GM23338 (cell line): ENCODE measurements at places on chromosomes 3 and 15. TPM values are rescaled to one million over a fixed set of nuclear protein-coding genes. Genes with fewer than 3 reads are reported as not detected.

GRCh38 chr3:157888040-157888439, 218.2 kb downstream of the SHOX2 start:
- peak; percentile 21 for DNase-seq

Gene GOLGA8J
- total RNA-seq = not detected in 2 replicates

- DNase-seq = peak; percentile 54
Measured at GRCh38 chr3:79937567-79937966, 169.8 kb upstream of the ROBO1 start.

- peak; percentile 88 for DNase-seq
Measured at GRCh38 chr3:112333002-112333380, at the start of gene CD200. TSS of gene CD200 (plus strand) at chr3:112333156. CDS start at chr3:112333213, 57 bp downstream.

DNA sequence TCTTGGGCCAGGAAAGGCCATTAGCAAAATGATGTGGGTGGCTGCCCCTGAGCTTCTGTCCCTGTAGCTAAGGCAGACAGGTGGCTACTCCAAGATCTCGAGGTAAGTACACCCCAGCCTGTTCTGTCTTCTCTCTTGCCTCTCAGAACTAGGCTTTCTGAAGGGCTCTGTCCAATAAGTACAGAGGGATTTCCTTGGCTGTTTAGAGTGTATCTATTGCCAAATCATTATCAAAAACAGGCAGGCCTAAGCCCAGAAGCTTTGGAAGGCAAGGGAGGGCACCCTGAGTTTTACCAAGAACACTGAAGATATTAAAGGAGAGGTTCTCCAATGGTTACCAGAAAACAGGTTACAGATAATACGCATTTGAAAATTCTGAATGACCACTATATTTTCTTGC, 156.6 kb downstream of the MYRIP start:
- no peak for DNase-seq

Gene KLF13
- 21.5 and 23.5 TPM in 2 replicates for total RNA-seq

Gene KLF15
- 14.0 and 19.8 TPM in 2 replicates for total RNA-seq

Gene PLA1A
- not detected in 2 replicates for total RNA-seq

GRCh38 chr15:67134067-67134838, 68.9 kb downstream of the SMAD3 start:
- DNase-seq = peak; percentile 44

DNA sequence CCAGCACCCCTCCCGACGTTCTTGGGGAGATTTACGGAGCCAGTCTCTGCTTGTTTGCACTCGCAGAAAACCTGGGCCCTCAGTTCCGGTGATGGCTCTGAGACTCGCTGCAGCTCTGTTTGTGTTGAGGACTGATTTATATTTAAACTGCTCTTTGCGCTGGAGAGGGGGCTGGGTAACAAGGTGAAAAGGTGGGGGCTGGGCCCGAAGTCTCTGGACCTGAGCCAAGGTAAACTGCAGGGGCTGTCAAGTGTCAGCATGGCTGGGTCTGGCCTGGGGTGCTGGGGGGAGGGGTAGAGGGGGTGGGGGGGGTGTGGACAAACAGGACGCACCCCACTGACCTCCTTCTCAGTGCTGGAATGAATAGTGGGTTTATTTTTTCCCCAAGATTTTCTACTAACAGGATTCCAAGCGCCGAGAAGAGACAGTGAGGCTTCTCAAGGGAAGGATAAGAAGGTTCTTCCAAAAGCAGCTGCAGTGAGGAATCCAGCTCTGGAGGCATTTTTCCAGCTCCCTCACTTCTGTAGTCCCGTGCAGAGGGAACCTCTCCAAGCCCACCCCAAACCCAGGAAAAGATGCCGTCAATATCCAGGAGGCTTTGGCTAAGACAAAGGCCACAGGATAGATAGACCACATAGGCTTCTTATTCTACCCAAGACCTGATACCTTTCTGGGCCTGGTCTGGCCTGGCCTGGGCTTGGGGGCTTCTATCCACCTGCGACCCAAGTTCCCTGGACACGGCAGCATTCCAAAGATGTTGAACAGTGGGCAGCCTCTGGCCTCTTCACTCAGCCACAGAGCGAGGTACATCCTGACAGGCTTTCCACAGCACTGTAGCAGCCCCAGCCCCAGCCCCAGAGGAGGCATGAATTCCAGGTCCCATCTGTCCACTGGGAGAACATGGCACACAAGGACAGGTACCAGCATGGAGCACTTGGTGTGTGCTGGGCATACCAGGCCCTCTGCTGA, 938 bp upstream of the SLCO2A1 start:
- DNase-seq = peak; percentile 63

DNA sequence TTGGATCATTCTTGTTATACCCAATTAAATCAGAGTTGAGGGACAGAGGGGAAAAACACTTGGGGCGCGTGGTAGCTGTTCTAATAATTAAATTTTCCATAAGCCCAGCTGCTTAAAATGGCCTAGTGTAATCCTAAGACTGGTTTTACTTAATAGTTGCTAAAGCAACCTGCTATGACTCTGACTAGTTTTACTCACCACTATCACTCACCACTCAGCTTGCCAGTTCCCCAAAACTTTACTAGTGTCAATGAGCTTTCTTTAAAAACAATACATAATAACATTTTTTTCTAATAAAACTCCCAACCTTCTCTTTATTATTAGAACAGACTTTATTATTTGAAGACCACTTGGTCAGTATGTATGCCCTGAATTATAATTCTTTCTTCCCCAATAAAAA, 49.6 kb downstream of the ECT2 start:
- DNase-seq = no peak

Gene TMEM207
- total RNA-seq = not detected in 2 replicates

DNA sequence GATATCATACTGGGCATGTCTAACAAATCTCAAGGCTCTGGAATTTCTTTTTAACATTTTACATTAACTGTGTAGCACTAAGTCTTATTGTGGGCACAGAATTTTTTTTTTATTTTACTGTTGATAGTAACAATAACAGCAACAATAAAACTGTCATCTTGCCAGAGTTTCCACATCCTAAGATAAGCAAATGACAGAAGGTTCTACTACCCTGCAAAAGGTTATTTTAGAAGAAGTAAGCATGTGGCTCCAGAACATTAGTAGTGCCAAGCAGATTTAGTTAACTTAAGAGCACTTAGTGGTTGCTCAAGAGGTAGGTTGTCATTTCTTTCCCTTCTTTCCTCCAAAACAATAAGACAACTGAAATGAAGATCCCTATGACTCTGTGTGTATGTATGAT, 743.0 kb upstream of the CBLB start:
- no peak for DNase-seq

Gene GPR149
- total RNA-seq = 0.21 TPM in 1 of 2 replicates, not detected in the other

DNA sequence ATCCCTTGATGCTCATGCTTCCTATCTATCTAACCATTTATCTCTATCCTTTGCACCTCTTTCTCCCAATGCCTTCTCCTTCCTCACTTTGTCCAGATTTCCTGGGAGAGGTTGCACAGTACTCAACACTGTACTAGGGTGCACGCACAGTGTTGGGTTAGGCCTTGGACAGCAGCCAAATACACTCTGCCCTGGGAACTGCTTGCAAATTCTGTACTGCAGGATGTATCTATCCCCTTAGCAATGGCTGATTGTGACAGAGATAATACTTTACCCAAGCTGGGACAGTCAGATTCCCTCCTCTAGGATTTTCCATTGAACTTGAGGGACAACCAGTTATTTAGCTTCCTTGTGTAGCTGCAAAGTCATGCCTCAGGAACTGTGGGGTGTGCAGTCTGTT, 113.3 kb downstream of the IL20RB start:
- DNase-seq = no peak

Gene PTX3
- 2.4 TPM in 2 replicates for total RNA-seq

GRCh38 chr15:62868507-62868906, 174.0 kb upstream of the TPM1 start:
- DNase-seq = no peak

DNA sequence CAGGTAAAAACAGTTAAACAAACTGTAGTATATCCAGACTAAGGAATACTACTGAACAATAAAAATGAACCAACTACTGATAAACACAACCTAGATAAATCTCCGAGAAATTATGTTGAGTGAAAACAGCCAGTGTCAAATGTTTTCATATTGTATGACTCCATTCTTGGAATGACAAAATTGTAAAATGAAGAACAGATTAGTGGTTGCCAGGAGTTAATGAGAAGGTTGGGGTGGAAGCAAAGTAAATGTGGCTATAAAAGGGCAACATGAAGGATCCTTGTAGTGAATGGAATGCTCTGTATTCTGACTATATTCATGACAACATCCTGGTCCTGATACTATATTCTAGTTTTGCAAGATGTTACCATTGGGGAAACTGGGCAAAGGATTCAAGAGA, 27.5 kb upstream of the ACKR4 start:
- DNase-seq = no peak

GRCh38 chr3:160018959-160019358, 30.3 kb downstream of the IL12A start:
- DNase-seq = no peak

DNA sequence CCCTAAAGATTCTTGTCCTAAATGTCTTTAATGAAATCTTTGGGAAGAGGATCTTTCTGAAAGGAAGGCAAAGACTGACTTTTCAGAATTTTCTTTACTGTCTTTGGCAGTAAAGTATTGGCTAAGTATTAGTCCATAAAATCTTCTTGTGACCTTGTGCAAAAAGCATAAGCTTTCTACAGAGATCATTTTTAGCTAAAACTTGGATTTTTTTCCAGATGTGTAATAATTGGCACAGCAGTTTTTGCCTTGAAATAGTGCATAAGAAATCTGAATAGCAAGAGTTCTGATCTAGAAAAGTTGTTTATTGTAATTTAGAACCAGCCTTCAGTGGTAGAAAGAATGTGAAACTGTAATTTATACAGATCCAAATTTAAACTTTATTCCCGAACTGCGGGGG, 122.8 kb upstream of the CGNL1 start:
- no peak for DNase-seq

GRCh38 chr3:15636028-15636709, 34.6 kb downstream of the BTD start:
- no peak for DNase-seq

Gene FSD2
- total RNA-seq = 0.08 TPM in 1 of 2 replicates, not detected in the other
